ENCODE measurements at places on chromosomes 11 and 22. TPM values are rescaled to one million over a fixed set of nuclear protein-coding genes. Genes with fewer than 3 reads are reported as not detected.

RAB36 gene
- 2.7 TPM for total RNA-seq

DNA sequence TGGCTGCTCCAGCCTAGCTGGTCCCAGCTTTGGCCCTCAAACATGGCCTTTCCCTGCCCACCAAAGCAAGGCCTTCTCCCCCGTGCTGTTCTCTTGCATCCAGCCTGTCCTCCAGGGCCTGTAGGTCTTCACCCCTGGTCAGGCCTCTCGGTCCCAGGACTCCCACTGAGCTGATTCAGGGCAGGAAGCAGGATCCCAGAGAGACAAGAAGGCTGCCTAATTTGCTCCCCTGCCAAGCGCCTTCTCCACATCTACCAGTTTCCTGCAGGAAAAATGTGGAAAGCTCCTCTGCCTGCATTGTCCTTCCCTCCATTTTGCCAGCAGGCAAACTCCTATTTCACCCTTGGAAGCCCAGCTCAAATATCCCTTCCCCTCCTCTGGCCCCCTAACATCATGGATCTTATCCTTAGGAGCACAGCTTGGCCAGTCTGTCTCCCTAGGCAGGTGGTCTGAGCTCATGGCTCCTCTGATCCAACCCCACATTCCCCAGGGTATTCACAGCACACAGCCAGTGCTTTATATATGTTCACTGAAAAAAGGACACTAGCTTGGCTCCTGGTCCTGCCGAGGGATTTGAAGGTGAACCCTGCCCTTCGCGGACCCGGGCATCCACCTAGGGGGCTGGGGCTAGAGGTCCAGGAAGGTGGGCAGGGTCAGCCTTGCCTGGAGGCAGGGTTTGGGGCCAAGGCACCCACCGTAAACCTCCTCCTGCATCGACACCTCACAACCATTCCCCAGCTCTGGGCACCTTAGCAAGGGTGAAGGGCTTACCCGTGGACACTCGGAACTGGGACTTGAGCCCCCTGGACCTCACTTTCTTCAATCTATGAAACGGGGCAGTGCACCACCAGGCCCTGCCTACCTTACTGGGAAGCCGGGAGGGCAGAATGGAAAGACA is 968 bp downstream of the RHBDD3 start:
- DNase-seq = no peak
- H3K27me3 ChIP-seq = no peaks in the 10 kb centered on the region
- H3K4me1 ChIP-seq = peaks cover 28% of the 10 kb centered on the region
- H3K27ac ChIP-seq = peak overlapping the region; percentile 97
- no peaks in the 10 kb centered on the region for H3K36me3 ChIP-seq

GRCh38 chr11:114175706-114176105 is 116.2 kb downstream of the ZBTB16 start:
- H3K27me3 ChIP-seq = no peaks in the 10 kb centered on the region
- peak overlapping the region; percentile 91 for H3K27ac ChIP-seq
- no peak overlapping the region for H3K4me3 ChIP-seq
- no peak for DNase-seq

MYO18B gene
- 0.23 TPM for total RNA-seq

GRCh38 chr11:83695046-83695445 is 408.9 kb upstream of the CCDC90B start:
- no peaks in the 10 kb centered on the region for H3K4me1 ChIP-seq
- no peak overlapping the region for H3K4me3 ChIP-seq
- no peak for DNase-seq
- H3K36me3 ChIP-seq = no peaks in the 10 kb centered on the region

SLN gene
- 13.7 TPM for total RNA-seq

CHORDC1 gene
- total RNA-seq = 46.6 TPM

BTG4 gene
- not detected for total RNA-seq
